ENCODE measurements at places on chromosomes 2 and 18.

- DNase-seq, result no peak
Measured at GRCh38 chr2:166897666-166898065, 9.4 kb downstream of the XIRP2 start.

DNA sequence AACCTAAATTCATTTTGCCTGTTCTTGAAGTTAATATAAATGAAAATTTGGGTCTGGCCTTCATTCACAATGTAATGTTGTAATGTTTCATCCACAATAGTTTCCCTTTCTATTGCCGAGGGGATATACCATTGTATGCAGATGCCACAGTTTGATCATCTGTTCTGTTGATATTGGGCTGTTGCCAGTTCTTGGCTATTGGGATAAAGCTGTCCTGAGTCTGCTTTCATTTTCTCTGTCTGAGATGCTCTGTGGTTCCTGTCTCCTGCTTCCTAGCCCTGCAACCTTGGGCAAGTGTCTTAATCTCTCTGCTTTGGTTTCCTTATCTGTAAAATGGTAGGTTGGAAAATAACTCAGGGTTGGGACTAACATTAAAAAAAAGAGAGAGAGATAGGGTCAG is 25.2 kb downstream of the B3GNT2 start:
- no peak for DNase-seq

- DNase-seq, result no peak
Measured at GRCh38 chr2:28552045-28552823, 56.4 kb downstream of the PLB1 start.

DNA sequence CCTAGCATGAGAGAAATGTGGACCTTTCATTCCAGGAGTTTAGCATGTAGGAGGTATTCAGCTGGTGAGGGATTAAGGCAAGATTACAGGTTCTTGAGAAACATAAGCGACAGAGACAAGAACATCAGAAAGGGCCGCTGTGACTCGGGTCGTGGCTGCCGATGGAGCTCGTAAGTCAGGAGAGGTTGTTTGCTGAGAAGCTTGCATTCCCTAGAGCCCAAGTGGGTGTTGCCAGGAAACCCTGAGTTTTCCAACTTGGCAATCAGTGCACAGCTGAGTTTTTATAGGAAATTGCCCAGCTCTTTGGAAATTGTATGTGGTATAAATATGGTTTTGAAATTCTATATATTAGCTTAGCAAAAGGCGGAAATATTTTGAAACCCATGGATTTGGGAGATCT is 46.4 kb upstream of the CYP1B1 start:
- no peak for DNase-seq

GRCh38 chr18:25326361-25326952 is 25.5 kb downstream of the ZNF521 start:
- no peak for DNase-seq

DNA sequence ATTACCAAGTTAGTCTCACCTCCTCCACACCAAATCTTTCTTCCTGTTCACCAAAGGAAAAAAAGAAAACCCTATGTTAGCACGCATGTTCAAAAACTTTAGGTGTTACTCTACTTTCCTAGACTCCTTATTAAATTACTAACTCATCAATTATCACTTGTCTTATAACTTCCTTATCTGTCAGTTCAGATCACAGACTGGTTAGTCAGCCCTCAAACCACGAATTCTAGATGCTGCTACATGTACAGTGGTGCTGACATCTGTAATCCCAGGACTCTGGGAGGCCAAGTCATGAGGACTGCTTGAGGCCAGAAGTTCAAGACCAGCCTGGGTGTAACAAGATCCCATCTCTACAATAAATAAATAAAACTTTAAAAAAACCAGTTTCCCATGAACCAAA is 3.5 kb downstream of the YWHAQ start:
- DNase-seq, result no peak

GRCh38 chr2:238409341-238410199 is 17.2 kb upstream of the ASB1 start:
- no peak for DNase-seq

- DNase-seq, result no peak
Measured at GRCh38 chr2:129499747-129500146, 479.7 kb upstream of the RAB6C start.

DNA sequence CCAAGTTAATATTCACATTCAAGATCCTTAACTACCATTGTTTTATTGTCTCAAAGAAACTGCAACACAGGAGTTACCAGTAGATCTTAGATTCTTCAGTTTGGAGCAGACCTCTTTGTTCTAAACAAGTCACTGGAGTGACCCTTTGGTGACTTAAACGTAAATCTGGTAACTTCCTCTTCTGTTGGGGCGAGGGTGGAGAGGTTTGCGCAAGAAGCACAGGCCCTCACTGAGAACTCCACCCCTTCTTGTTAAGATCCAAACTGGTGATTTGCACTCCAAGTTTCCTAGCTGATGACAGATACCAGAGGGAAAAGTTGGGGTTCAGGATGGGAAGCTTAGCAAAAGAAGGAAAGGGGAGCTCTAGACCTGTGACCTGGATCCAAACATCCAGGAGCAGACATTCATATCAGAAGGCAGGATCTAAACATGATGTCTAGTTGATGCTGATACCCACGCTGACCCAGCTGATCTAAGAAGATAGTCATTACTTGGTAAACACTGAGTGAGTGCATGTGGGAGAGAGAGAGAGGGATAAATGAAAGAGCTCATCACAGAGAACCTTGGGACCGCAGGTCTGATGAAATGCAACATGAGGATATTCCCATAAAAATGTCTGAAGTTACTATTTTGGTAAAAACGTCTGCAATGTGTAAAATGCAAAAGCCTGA is 256.0 kb downstream of the CDH20 start:
- no peak for DNase-seq

- no peak for DNase-seq
Measured at GRCh38 chr2:174632841-174633622, 35.4 kb upstream of the WIPF1 start.

DNA sequence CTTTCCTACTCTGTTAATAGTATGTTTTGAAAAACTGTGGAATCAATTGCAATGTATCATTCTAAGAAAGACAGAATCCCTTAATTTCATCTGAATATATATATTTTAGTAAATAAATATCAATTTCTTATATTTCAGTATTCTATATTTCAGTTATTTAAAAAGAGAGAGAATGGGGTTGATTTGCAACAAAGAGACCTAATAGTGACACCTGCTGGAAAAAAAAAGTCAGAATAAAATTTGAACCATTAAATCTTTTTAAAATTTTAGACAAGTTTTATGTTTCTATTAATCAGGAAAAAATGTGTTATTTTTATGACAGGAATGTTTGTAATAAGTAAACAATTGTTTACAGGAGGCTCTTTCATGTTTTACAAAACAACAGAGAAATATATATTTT is 20.7 kb upstream of the CCNT2 start:
- DNase-seq, result no peak
